Mesendoderm (in vitro differentiated cells): ENCODE measurements at places on chromosomes 11 and 22.

- DNase-seq = no peak
These were observed 22.1 kb downstream of the PDE2A start for GRCh38 chr11:72652133-72652532.

GRCh38 chr22:45101515-45102227 lies 62.1 kb upstream of the NUP50 start:
- peak; percentile 83 for DNase-seq

GRCh38 chr11:15942936-15943335 lies 413.4 kb downstream of the SOX6 start:
- peak; percentile 20 for DNase-seq

DNA sequence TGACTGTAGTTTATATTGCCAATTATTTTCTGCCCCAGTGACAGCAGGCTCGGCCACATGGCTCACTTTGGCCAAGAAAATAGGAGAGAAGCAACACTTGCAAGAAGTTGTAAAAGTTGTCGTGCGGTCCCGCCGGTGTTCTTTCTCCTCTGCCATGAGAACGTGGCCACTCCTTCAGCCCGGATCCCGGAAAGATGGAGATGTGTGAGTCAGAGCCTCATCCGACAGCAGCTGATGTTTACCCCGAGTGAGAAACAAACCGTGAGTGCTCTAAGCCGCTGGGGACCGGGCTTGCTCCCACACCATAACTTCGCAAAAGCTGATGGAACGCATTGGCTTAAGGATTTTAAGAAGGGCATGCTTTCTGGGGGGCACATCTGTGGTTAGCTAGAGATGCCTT lies 157.0 kb downstream of the CACNA1I start:
- DNase-seq = no peak

GRCh38 chr11:36123336-36124101 lies 165.7 kb downstream of the COMMD9 start:
- DNase-seq = no peak

- no peak for DNase-seq
These were observed 35.5 kb upstream of the GAB4 start for GRCh38 chr22:17043521-17043920.

- no peak for DNase-seq
These were observed 77.1 kb downstream of the RBMXL2 start for GRCh38 chr11:7165911-7166310.

DNA sequence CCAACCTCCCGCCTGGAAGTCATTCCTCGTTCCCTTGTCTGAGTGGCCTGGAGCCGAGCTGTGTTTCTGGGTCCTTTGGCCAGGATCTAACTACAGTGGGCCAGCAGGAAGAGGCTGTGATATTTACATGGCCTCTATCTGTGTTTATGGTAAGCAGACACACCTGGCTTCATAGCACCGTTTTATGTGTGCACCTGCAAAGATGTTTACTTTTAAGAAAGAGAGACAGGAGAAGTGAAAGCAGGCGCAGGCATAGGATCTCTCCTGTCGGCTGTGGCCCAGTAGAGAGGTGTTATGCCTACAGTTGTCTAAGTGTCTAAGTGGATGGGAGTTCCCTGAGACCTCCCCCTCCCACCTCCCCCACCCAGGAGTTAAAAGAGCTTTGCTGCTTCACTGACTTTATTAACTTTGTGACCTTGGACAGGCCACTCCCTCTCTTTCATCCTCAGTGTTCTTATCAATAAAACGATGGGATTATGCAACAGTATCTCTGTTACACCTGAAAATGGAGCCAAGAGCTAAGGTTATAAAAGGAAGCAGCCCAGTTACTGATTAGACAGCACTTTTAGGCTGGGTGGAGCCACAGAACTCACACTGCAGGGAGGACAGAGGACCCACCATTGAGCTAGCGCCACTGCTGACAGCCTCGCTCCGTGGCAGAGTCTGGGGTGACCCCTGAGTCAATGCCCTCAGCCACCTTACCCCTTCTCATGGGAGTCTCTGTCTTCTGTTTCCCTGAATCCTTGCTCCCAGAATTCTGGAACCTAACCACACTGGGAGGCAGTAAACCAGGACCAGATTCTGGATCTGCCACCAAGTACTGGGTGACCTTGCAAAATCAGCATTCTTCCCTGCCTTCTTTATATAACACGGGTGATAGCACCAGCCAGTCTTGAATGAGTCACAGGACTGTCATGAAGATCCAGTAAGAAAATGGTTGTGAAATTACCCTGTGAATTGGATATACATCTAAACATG lies 22.0 kb downstream of the ST14 start:
- DNase-seq = no peak

DNA sequence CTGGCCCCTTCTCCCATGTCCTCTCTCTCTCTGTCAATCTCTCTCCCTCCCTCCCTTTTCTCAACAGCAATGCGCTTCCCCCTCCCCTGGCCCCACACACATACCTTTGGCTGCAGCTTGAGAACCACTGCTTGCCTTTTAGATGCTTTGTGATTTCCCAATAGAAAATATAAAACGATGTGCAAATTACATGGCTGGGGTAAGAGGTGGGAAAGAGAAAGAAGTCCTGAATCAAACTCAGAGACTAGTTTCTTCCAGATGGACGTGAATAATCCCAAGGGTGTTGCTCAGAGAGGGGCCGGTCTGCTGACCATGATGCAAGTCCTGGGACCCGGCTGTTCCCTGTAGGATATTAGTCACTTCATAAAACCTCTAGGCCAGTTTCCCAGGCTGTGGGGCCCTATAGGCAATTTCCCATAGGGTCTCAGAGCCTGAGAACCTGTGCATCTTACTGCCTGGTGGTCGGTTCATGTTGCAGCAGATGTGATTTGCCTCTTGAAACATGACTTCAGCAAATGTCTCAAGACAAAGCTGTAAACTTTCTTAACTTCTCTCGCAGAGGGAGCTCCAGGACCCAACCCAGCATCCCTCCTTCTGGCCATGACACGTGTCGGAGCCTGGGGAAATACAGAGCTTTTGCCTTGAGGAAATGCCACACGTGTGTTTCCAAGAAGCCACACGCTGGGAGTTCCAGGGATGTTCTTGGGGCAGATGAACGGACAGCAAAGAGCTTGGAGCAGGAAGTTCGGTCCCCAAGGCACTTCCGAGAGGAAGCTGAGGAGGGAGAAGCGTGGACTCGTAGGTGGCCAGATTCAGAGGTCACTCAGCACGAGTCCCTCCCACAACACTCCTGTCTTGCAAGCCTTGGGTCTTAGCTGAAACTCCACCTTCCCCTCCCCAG lies 34.5 kb upstream of the ETS1 start:
- peak; percentile 61 for DNase-seq

DNA sequence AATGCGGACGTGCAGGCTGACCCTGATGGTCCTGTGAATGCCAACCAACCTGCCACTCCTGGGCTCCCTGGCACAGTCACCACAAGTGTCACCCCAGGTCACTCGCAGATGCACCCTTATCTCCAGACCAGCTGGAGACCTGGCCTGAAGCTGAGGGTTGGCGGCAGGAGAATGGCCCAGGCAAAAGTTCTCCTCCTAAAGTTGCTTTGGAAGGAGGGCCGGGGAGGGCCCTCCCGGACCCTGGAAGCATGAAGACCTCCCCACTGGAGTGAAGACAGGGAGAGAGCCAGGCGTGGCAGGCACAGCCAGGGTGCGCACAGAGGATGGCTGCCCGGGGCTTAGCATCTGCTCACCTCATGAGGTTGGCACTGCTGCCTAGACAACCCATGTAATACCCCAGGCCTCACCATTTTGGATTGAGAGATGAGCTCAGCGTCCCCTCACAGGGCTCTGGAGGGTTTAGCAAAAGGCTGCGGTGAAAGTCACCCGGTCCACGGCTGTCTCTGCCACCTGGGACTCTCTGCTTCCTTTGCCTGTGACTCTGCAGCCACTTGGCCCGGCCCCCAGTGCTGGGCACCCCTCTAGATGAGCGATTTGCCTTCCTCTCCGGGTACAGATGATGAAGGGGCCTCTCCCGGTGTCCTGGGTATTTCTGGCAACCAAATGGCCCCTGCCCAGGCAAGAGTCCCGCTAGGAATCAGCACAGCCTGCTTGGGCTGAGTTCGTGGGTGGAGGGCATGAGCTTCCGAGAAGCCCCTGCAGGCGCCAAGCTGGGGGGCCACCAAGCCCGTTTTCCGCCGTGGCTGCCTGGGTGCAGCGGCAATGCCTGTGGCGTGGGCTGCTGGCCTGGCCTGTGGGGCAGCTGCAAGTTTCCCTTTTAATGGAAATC lies 48.3 kb upstream of the SEPTIN5 start:
- DNase-seq = no peak

DNA sequence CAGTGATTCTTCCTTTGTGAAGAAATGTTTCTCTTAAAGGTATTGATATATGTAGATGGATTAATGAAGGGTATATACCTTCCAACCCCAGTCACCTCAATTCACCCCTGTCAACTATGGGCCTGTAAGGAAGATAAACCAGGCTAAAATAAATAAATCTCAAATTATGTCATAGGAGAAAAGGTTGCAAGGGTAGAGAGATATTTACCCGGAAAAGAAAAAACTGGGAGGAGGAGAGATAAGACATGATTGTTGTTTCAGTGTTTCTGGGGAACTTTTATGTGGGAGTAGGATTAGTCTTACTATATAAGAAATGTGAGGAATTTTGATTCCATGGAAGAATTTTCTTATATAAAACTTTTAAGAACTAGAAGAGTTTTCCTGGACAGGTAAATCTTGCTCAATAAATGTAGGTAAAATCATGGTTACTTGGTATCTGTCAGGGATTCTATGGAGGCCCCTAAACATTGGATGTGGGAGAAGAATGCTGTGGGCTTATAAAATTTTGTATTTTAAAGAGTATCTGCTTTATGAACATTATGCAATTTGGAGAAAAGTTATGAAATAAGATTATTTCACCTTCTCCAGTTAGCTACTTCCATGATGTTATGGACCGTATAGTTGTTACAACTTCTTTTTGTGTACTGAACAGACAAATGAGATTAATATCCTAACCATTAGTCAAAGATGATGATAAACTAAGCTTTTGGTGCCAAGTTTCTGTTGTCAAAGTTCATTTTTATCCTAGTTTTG lies 6.4 kb downstream of the YAP1 start:
- DNase-seq = no peak

GRCh38 chr22:27801616-27802345 lies at the start of gene MN1:
Gene MN1, minus strand, starts transcription at chr22:27801756. Its CDS starts 1,213 bp downstream, at chr22:27800543.
- DNase-seq = no peak

- no peak for DNase-seq
These were observed 1123.3 kb downstream of the BRD1 start for GRCh38 chr22:48704335-48704734.

GRCh38 chr22:33474587-33474986 lies 416.4 kb upstream of the SYN3 start:
- DNase-seq = no peak

- no peak for DNase-seq
These were observed 16.2 kb upstream of the CWF19L2 start for GRCh38 chr11:107473792-107474191.

DNA sequence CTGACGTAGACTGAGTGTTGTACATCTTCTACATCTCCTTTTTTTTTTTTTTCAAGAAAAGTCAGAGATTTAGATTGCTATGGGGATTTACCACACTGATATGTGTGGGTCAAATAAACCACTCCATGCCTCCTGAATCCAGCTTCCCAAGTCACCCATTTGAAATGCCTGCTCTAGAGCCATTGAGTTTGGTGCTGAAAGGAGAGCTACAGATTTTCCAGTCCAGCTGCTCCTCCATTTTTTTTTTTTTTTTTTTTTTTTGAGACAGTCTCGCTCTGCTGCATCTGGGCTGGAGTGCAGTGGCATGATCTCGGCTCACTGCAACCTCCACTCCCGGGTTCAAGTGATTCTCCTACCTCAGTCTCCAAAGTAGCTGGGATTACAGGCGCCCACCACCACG lies 115.2 kb upstream of the TIMP3 start:
- DNase-seq = no peak

GRCh38 chr11:69711822-69712801 lies 8.3 kb upstream of the FGF19 start:
- no peak for DNase-seq

DNA sequence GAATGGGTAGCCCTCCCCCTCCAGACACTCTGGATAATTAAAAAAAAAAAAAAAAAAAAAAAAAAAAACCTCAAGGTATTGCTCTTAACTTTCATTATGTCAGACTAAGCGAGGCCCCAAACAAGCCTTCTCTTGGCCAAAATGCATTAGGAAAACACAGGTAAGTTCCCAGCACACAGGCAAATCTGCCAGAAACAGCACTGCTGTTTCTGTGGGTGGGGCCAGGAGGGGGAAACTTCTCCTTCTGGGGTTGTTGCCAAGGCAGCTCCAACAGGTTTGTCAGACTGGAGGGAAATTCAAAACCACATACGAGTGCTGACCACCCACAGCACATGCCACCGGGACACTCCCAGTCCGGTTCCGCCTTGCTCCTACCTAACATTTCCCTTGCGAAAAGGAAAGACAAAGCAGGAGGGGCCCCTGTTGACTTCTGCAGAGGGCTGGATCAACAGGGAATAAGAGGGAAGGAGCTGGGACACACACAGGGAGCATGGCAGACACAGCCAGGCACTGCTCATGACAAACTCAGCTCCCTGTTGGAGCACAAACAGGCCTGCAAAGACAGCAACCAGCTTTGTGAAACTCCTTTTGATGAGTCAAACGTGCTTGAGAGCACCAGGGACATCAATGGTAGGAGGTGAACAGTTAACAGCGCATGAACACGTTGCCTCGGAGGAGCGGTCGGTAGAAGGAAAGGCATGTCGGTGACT lies 55.0 kb downstream of the MYH9 start:
- DNase-seq = peak; percentile 75

- no peak for DNase-seq
These were observed 69.1 kb downstream of the FCHSD2 start for GRCh38 chr11:73072935-73073481.

- peak; percentile 13 for DNase-seq
These were observed 200.3 kb upstream of the MTNR1B start for GRCh38 chr11:92769112-92769511.

GRCh38 chr11:118155776-118156530 lies 3.3 kb upstream of the SCN4B start:
- DNase-seq = no peak

DNA sequence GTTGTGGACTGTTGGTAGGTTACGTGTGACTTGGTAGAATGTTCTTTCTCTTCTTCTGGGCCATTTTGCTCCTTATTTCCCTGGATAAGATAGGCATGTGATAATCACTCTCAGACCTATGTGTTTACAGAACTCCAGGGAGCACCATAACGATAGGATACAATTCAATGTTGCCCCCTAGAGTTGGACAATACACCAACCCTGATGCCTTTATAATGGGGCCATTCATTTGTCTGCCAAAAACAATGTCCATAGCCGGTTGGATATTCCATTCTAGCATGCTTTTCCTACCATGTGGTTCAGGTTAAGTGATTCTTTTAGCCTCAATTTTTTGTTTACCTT lies 60.5 kb downstream of the APIP start:
- peak; percentile 52 for DNase-seq

DNA sequence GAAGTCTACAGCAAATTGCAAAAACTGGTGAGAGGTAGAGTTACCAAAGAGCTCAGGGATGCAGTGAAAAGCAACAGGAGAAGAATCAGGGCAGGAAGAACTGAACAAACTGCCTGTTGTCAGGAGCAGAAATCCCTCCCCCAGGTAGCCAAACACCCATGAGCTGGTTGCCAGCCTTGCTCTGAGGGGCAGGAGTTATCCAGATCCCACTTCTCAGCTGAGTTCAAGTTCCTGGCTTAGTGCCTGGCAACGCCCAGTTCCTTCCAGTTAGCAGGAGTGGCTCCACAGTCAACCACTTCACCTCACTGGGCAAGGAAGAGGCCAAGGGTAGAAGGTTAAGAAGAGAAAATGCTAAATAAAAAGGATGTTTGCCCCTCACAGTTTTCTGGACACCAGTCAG lies 1.9 kb upstream of the MPZL2 start:
- DNase-seq = no peak
